CD4-positive, alpha-beta memory T cell (primary cell): ENCODE measurements at places on chromosomes 1 and 21.
A peak's percentile ranks its signal among the peaks of the same experiment; 100 is the strongest.

DNA sequence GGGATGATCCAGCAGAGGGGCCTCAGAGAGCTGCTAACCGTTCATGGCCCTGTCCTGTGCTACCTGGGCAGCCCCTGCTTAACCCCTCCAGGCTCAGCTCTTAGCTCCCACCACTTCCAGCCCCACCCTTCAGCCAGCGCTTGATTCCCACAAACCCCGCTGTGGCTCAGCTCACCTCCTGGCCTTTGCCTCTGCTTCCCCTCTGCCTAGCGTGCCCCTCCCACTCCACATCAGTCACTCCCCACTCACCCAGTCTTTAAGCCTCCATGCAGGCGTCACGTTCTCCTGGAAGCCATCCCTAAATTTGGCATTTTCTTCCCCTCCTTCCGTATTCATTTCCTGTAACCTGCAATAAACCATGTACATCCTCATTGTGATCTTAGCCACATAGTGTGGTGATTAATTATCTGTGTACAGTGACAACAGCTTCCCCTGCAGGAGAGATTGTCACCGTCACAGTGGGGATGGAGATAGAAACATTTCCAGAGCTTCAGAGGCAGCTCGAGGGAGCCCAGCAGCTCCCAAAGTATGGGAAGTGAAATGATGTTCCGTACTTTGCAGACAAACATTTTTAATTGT is 65.5 kb downstream of the EPHB2 start:
- DNase-seq: no peak

- DNase-seq: no peak
These were observed 16.4 kb upstream of the LRRC52 start for GRCh38 chr1:165527251-165528007.

DNA sequence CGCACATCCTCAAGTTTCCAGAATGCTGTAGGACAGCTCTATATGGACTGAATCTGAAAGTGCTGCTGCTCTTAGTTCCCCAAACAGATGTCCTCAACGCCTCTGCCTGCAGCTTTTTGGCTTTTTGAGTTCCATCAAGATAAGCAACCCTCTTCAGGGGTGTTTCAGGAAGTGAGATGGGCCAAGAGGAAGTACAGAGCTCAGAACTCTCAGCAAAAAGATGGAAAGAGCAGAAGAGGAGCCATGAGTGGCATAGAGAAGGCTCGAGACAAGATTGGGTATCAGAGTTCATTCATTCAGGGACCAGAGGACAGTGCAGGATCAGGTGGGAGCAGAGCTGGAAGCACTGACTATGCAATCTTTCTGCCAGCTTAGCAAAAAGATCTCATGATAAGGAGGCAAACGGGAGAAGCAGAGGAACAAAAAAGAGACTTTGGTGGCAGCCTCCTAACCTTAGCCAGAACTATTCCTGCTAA is at the start of the genes ADORA3 and TMIGD3:
ADORA3 (minus strand) TSS at position 49 of the 476 bp plus-strand sequence. CDS start 279 bp downstream, outside the sequence.
TMIGD3 (minus strand) TSS at position 49 of the 476 bp plus-strand sequence. CDS start 279 bp downstream, outside the sequence.
- no peak for DNase-seq

DNA sequence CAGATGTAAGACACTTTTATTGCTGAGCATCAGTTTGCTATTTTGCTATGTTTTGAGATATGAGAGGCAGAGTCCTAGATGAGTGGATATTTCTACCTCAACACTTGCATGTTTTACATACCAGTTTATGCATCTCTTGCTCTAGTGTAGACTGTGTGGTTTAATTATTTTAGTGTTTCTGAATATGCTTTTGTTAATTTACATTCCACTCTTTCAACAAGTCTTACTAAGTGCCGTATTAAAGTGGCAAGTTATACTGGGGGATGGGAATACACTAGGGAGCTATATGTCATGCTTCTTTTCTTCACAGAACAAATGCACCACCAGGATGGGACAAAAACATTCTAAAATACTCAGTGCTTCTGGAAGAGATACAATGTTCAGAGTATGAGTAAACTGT is 507.7 kb upstream of the PRMT6 start:
- DNase-seq: no peak

DNA sequence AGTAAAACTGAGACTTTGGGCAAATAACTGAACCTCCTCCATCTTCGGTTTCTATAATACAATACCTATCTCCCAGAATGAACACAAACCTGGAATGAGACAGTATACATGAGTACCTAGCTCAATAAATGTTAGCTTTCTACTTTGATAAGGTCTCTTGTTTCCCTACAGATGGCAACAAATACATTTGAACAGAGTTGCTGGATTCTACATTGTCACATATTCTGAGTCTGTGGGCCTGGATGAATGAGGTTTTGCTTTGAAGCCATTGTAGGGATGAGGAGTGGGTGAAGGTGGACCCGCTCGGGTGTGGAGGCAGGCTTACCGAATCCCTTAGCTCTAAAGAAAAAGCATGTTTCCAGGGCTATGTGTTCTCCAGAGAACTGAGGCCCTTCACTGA is 13.9 kb upstream of the FYB2 start:
- no peak for DNase-seq

- DNase-seq: no peak
These were observed 10.3 kb downstream of the NIPAL3 start for GRCh38 chr1:24425922-24426321.

GRCh38 chr1:46203738-46204405 is 738 bp downstream of the LURAP1 start:
- no peak for DNase-seq

DNA sequence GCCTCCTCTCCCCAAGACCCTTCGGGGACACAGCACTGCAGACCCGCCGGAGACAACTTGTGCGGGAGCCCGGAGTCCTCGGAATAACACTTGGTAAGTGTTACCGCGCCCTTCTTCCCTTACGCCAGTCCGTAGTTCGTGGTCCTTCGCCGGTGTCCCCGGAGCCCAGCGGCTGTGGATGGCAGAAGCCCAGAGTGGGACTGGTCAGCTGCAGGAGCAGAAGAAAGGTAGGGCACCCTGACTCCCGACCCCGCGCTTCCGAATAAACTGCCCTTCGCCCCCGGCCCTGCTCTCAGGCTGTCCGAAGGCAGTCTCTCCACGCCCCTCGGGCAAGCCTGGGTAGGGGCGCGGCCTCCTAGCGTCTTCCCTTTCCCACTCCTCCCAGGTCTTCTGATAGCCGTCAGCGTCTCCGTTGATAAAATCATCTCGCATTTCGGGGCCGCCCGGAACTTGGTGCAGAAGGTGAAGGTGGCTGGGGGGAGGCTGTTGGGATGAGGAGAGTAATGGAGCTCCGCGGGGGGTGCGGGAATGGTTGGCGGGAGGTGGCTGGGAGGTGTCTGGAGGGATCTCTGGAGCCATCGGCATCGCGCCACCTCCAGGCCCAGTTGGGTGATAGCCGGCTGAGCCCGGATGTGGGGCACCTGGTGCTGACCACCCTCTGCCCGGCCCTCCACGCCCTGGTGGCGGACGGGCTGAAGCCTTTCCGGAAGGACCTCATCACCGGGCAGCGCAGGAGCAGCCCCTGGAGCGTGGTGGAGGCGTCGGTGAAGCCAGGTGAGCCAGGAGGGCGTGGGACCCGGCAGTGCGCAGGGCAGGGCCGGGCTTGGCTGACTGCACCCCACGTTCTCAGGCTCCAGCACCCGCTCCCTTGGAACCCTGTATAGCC is 4.3 kb downstream of the RUSC1 start:
- DNase-seq: no peak

- DNase-seq: peak; percentile 71
These were observed at the start of gene BMP8A for GRCh38 chr1:39491146-39491921. Gene BMP8A (plus strand): TSS chr1:39491636. CDS start chr1:39491992, 356 bp downstream.

GRCh38 chr1:28449904-28450303 is 55.9 kb upstream of the RCC1 start:
- DNase-seq: peak; percentile 8

DNA sequence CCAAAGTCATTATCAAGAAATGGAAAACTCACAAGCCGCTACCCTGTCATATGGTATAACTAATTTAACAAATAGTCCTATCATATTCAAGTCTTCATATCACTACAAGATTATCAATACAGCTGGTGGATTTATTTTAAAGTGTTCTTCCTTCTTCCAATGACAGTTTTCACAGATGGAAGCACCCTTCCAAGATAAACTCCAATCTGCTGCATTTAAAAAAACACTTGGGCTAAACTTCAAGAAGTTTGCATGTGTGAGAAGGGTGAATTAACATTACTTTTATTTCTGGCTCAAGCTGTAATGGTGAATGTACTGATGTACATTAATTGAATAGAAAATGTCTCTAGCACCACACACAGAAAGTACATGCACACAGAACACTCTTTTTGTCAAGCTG is 192.4 kb downstream of the DPYD start:
- no peak for DNase-seq

GRCh38 chr1:150383631-150384324 is 19.8 kb downstream of the RPRD2 start:
- DNase-seq: no peak

DNA sequence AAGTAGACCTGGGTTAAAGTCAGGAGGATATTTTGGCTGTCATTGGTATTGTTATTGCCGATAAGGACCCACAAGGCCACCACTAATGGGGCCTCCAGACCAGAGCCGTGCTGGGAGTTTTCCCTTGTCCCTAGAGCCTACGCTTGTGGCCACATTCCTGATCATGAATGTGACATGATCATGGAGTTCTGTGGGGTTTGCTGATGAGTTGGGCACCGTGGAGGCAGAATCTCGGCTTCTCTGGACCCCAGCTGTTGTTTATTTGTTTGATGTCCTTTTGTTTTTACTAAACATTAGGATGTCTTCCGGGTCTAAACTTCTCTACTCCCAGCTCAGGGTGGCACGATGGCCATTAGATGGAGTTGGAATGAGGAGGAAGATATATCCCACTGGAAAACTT is 74.9 kb upstream of the TMPRSS2 start:
- no peak for DNase-seq

DNA sequence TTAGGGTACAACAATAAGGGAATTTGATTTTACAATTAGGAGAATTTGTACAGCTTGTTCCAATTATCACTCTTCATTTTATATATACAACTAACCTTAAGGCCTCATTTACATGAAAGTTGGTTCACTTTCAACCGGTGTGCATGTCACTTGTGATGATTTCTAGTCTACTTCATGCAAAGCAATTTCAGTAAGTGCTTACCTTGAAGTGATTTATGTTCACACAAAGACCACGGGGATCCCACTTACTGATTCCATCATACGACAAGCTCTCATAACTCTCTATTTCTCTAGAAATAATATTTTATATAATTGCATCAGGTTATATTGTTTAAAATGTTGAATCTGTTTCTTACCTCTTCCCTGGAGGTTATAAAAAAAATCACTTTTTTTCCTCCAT is 100.3 kb upstream of the CHODL start:
- no peak for DNase-seq

- no peak for DNase-seq
These were observed 194.0 kb downstream of the TOMM20 start for GRCh38 chr1:234934611-234935033.

- peak; percentile 59 for DNase-seq
These were observed 5.3 kb downstream of the ARF1 start for GRCh38 chr1:228087771-228088251.

- no peak for DNase-seq
These were observed 200.4 kb downstream of the DNM3 start for GRCh38 chr1:172041742-172042141.

- DNase-seq: no peak
These were observed 28.7 kb downstream of the ABCA4 start for GRCh38 chr1:94092210-94092613.

DNA sequence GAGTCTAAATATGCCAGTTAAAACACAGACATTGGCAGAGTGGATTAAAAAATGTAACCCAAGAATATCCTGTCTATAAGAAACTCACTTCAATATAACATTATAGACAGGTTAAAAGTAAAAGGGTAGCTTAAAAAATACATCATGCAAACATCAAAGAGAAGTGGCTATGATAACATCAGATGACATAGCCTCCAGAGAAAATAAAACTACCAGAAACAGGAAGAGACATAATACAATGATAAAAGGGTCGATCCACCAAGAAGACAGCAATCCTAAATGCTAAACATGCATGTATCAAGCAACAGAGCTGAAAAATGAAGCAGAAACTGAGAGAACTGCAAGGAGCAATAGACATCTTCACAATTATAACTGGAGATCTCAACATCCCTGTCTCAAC is 190.2 kb upstream of the NR5A2 start:
- DNase-seq: no peak

DNA sequence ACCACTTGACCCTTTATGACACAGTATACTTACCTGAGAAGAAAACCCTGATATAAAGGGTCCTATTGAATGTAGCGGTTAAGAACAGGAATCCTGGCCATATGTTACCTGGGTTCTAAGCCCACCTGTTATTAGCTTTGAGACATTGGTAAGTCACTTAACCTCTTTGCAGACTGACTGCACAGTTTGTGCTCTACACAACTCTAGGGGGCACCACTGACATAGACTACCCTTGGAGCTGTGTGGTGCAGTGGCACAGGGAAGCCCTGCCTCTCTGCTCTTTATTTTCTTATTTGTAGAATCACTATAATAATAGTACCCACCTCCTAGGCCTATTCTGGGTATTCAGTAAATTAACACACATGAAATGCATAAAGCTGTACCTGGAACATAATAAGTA is 165.6 kb downstream of the C1orf94 start:
- no peak for DNase-seq

DNA sequence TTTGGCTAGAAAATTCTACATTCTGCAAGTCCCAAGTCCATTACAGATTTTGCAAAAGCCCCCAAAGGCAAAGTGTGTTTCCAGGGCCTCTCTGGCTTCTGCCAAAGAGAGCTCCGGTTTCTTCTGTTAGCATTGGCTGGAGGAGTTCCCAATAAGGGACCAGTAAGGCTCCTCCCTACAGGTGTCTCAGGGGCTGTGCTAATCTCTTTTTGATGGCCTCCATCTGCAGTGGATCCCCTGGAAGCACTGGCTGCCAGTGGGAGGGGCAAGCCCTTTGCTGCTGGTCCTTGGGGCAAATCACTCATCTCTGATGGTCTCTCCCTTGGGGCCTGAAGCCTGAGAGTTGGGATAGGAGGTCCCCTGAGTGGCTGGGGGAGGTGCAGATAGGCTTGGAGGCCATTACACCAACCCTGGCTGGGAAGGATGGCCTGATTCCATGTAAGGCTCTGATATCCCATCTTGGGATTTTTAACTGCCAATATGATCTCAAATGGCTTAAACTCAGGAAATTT is 89.1 kb upstream of the USP24 start:
- DNase-seq: no peak
